ENCODE measurements at places on chromosomes 5 and 9. TPM values are rescaled to one million over a fixed set of nuclear protein-coding genes. Genes with fewer than 3 reads are reported as not detected.
A peak's percentile ranks its signal among the peaks of the same experiment; 100 is the strongest.

DNA sequence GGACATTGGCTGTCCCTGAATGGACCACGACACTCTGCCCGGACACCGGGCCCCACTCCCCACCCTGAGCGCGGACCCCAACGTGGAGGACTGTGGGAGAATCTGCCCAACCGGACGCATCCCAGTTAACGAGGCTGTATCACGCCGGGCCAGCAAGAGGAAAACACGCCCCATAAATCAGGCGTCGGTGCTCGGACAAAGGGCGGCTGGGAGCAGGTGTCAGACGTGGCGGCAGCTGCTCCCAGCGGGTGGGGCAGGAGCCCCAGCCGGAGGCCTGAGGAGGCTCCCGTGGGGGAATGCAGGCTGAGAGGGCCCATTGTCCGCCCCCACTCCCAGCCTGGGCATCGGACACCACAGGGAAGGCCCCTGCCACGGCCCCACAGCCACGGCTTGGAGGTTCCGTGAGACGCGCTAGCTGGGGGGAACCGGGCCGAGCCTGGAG, 19.2 kb downstream of the NOTCH1 start:
- DNase-seq: no peak

DNA sequence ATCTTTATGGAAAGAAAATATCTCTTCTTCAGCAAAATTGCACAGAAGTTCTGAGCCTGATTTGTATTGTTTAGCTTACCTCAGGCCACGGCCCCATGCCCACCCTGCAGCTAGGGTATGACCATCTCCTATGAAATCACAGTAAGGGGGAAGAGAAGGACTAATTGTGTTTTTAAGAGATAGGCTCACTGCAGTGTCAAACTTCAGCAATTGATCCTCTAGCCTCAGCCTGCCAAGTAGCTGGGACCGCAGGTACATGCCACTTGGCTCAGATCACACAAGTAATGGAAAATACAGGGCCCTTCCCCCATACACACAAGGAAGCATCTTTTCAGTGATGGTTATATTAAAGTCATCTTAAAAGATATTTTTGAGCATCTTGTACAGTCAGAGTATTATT, 60.0 kb downstream of the DMAC1 start:
- no peak for DNase-seq

DNA sequence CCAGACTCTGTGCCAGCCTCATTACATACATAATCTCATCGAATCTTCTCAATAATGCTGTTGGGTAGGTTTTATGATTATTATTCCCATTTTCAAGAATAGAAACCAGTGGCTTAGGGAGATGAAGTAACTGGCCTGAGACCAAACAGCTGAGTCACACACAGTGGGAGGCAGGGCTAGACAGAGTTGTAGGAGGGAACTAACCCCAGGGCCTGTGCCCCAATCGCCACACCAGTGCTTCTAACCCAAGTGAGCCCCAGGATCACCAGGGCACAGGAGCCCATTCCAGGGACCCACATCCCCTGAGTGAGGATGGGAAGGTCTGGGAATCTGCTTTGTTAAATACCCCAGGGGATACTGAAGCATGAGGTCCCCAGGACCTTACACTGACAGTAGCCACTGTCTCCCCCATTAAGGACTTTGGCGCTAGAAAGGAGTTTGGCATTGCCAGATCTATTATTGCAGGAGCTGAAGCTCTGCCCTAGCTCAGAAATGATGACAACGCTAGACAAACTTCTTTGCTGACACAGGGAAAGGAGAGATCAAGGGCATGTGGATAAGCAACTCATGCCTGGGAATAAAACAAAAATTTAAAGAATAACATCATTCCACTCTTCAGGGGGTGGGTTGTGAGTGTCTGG, 63.8 kb upstream of the PPARGC1B start:
- DNase-seq: peak; percentile 41

Gene SPATA31E1
- polyA plus RNA-seq: not detected

GRCh38 chr9:71672573-71672972, 95.7 kb downstream of the CEMIP2 start:
- DNase-seq: no peak

Gene CDC25C
- 7.6 TPM for polyA plus RNA-seq

DNA sequence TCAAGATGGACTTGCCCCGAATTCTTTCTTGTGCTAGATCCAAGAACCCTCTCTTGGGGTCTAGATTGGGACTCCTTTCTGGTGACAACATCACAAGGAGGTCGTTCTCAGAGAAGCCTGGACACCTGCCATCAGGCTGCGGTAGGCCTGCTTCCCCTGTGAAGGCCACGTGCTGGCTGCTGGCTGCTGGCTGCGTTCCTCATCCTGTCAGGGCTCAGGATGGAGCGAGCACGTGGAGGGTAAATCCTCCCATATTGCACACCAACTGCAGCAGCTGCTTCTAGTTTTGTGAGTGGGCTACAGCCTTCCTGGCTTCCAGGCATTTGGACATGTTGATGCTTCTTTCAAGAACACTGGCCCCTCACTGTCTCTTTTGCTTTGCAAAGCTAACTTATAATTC, 95.6 kb downstream of the HSPA4 start:
- no peak for DNase-seq

DNA sequence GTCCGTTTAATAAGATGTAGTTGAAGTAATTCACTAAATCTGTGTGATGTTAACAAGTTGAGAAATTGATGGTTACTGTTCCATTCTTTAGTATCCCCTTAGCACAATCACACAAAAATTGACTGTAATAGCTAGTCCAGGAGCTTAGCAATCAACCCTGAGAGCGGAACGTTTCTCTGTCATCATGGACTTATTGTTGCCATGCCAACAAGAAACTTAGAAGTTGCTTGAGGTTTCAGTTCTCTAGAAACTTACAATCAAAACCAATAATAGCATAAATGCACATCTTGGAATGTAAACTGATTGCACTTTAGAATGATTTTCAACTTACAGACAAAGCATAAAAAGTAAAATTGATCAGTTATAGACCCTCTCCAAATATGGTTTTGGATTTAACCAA, 125.4 kb upstream of the ANKH start:
- no peak for DNase-seq

Gene LMX1B
- polyA plus RNA-seq: 5.3 TPM

Data from mammary epithelial cell (primary cell).